Heart right ventricle (tissue), 16 donors: ENCODE measurements at places on chromosomes 12 and 14.

GRCh38 chr12:107025671-107026070 lies 38.7 kb upstream of the MTERF2 start:
- no peak for DNase-seq

GRCh38 chr12:7042842-7043241 lies 17.7 kb upstream of the C1S start:
- no peak for DNase-seq

- no peak for DNase-seq
Observed at GRCh38 chr14:103581954-103582703, 19.4 kb downstream of the COA8 start.

GRCh38 chr12:103505371-103506236 lies 9.8 kb upstream of the C12orf42 start:
- no peak for DNase-seq

- no peak for DNase-seq
Observed at GRCh38 chr12:98821866-98822265, 176.8 kb downstream of the APAF1 start.

- no peak for DNase-seq
Observed at GRCh38 chr12:105928436-105928835, 210.3 kb downstream of the NUAK1 start.
